Skeletal muscle cell (primary cell): ENCODE measurements at places on chromosomes 1 and 21.

- no peak for DNase-seq
These were observed 93.5 kb downstream of the NRDC start for GRCh38 chr1:51784997-51785421.

DNA sequence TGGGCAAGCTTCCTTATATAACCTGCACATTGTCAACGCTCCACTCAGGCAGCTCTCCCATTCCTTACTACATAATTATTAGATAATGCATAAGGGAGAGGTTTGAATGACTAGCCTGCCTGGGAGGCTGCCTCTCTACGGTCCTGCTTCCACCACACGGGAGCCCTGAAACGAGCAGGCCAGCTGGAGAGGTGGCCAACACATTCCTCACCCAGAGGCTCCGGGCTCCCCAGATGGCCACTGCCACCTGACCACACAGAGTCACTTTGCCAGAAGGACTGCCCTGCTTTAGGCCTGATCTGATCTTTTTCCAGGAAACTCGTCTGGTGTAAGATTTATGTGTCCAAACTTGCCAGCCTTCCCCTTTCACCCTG lies 27.9 kb downstream of the HIVEP3 start:
- no peak for DNase-seq

GRCh38 chr1:228063251-228064191 lies 19.0 kb upstream of the ARF1 start:
- DNase-seq = no peak

GRCh38 chr1:243234978-243235647 lies 20.0 kb downstream of the CEP170 start:
- DNase-seq = peak; percentile 15

DNA sequence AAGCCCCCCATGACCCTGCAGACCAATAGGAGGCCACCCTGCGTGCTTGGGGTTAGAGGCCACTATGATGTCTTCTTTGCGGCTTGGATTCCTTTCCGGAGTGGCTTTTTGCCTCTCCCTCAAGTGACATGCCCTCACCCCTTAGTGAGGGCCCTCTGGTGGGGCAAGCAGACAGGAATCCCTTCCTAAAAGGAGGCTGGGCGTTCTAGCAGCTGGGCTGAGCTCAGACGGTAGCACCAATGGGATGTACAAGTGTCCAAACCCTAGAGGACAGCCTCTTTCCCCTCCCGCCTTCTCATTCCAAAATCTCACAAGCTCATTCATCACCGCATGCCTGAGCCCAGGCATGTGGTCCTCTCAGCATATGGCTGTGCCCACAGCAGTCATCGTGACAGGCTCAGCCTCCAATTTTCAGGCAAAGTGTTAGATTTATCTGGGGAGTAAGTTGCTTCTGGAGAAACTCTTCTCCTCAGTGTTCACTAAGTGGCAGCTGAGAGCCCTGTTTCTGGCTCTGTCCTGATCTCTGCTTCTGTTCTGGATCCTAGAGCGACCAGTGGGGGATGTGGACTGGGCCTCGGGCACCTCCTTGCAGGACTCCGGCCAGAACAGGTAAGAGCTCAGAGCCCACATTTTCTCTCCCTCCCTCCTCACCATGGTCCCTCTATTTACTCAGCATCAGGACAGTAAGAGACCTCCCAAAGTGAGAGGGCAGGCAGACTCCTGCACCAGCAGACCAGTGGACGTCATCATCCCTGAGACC lies 4.8 kb downstream of the KIAA1614 start:
- no peak for DNase-seq

DNA sequence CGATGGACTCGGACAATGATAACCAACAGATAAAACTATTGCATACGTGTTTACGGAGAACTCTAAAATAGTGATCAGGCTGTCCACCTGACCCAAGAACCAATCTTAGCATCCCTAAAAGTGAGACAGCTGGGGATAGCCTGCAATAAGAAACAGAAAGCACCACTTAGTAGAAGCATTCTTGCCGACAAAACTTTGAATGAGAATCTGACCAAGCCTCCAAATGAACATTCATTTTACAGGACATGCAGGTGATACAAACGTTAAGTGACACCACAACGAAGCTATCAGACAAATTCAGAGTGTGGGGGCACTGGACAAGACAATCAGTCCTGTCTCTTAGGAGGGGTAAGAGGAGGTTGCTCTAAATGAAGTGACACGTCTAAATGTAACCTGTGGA lies 1.2 kb downstream of the PSMG1 start:
- no peak for DNase-seq

- no peak for DNase-seq
These were observed 70.2 kb downstream of the KIF14 start for GRCh38 chr1:200550367-200550766.

DNA sequence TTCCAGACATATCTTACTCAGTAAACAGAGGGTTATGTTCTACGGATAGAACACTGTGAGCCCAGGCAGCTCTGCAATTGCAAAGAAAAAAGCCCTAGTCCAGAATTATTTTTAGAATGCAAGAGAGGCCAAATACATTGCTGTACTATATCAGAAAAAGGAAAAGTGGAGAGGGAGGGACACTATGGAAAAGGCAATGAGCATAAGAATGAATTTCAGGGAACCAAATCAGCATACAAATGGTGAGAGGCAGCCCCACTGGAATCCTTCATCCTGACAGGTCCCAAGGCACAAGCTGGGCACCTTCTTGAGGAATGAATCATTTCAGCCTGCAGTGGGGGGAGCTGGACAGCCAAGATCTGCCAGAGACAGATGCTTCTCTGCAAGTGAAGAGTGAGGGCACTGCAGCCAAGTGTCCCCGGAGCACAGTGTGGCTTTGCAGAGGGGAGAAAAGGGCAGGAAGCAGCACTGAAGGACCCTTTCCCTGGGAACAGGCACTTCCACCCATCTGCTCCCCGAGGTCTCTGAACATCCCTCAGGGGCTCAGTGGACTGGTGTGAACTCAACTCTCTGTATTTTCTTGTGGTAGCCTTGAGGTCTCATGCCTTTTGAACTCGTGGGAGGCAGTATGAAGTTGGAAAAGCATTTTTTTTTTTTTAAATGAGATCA lies 115.6 kb downstream of the XCL2 start:
- no peak for DNase-seq

GRCh38 chr1:68278221-68278620 lies 45.9 kb upstream of the WLS start:
- no peak for DNase-seq

GRCh38 chr1:180163041-180163440 lies 8.4 kb downstream of the QSOX1 start:
- no peak for DNase-seq

DNA sequence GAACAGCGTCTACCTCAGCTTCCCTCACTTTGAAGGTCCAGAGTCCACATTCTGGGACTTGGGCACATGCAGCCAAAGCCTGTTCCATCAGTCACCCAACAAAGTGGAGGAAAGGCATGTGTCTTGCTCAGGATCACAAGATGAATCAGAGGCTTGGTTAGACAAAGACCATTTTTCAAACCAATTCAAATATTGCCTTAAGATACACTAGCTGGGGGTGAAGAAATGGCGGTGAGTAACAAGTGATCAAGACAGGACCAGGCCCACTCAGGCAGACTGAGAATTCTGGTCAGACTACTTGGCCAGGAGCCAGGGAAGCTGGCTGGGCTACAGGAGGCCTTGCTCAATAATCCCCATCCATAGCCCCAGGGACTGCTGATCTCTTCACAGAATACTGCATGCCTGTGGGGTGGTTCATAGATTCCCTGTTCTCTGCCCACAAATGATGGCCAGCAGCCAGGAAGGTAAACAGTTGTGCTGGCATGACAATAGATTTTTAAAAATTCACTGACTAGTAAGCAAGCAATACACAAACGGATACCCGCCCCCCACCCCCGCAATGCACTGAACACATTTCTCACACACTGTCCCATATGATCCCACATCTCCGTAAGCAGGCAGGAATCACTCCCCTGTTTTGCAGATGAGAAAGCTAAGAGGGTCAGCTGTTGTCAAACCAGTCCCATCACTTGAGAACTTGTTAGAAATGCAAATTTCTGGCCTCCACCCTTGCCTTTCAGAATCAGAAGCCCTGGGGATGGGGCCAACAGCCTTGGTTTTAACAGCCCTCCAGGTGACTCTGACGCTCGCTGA lies 27.2 kb downstream of the ERI3 start:
- DNase-seq = peak; percentile 100

- no peak for DNase-seq
These were observed 82.0 kb downstream of the UBIAD1 start for GRCh38 chr1:11354893-11355553.

DNA sequence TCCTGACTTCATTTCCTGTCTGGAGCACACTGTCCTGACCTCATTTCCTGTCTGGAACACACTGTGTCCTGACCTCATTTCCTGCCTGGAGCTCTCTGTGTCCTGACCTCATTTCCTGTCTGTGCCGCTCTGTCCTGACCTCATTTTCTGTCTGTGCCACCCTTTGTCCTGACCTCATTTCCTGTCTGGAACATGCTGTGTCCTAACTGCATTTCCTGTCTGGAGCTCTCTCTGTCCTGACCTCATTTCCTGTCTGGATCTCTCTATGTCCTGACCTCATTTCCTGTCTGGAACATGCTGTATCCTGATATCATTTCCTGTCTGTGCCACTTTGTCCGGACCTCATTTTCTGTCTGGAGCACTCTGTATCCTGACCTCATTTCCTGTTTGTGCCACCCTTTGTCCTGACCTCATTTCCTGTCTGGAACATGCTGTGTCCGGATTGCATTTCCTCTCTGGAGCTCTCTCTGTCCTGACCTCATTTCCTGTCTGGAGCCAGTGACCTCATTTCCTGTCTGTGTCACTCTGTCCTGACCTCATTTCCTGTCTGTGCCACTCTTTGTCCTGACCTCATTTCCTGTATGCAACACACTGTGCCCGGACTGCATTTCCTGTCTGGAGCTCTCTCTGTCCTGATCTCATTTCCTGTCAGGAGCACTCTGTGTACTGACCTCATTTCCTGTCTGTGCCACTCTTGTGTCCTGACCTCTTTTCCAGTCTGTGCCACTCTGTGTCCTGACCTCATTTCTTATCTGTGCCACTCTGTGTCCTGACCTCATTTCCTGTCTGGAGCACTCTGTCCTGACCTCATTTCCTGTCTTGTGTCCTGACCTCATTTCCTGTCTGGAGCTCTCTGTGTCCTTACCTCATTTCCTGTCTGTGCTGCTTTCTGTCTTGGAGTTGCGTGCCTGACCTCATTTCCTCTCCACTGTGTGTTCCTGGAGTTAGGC lies 27.6 kb downstream of the SKI start:
- DNase-seq = no peak

GRCh38 chr1:81559662-81560350 lies 240.9 kb upstream of the ADGRL2 start:
- DNase-seq = no peak
